ENCODE measurements at places on chromosomes 6 and 20.

DNA sequence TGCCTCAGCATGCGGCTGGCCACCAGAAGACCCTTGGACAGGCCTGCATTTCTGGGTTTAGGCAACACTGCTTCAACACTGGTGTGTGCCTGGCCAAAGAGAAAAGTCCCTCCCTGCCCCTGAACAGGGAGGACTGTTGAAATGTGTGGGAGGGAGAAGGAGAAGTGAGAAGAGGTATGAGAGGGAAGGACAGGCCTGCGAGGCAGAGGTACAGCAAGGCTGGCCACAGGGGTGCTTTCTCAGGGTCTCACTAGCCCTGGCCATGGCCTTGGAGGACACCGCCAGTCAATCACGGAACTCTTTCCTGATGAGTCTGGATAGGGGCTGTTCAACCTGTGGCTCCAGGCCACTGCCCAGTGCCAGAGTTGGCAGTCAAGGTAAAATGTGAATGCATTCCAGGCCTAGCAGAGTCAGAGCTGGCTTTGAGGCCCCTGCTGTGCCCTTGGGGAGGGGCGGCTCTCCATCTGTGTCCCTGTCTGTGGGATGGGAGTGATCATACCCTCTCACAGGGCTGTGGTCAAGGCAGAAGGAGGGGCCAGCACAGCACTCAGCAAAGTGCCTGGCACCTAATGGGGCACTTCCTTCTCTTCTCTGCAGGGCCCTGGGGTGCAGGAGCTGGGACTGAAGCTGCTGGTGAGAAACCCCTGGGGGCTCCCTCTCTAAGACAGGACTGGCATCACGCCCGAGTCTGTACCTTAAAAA, 43.2 kb upstream of the CDH22 start:
- DNase-seq: no peak

GRCh38 chr6:90184334-90185298, 112.0 kb downstream of the BACH2 start:
- peak; percentile 67 for DNase-seq

DNA sequence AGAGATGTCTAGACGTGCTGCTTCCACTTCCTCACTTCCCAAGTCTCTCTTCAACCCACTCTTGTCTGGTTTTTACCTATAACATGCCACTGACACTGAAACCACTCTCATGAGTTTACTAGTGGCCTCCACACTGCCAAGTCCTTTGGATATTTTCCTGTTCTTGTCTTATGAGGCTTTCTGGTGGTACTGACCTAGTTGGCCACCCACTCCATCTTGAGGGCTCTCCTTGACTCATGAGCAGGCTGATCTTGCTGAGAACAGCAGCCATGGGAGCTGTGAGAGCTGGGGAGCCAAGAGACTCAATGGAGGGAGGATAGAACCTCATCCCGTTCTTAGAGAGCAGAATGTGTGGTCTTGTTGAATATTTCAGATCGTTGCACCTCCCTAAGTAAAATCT, 283.4 kb upstream of the PRDM1 start:
- DNase-seq: no peak

- no peak for DNase-seq
Observed at GRCh38 chr6:136225496-136225895, 24.6 kb downstream of the MTFR2 start.

- DNase-seq: no peak
Observed at GRCh38 chr6:77839292-77839691, 186.5 kb downstream of the MEI4 start.

DNA sequence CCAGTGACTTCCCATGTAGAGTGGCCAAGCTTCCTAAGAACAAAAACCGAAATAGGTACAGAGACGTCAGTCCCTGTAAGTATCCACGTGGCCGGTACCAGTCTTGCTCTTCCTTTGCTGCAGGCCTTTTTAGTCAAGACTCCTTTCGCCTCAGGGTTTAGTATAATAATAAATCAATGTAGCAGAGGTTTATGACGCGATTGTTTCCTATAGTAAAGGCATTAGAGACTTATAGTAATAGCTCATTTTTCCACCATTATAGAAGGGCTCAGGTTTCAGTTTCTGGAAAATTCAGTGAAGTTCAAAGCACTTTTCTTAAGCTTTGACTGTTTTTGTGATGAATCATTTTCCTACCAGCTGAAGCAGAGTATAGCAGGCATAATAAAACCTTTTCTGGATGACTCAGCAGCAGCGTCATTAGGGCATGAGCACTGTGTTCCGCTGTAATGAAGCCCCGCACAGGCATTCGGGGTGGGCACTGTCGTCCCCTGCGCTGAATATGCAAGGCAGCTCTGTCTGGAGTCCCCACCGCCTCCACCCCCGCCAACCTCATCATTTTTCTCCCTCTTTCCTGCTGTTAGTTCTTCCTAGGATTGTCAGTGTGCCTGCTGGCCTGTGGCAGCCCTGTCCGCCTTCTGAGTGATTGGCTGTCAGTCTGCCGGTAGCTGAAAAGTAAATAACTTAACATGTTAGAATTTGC, 51.3 kb downstream of the PTPN1 start:
- no peak for DNase-seq

GRCh38 chr20:33732166-33732970, 572 bp downstream of the ZNF341 start:
- no peak for DNase-seq

DNA sequence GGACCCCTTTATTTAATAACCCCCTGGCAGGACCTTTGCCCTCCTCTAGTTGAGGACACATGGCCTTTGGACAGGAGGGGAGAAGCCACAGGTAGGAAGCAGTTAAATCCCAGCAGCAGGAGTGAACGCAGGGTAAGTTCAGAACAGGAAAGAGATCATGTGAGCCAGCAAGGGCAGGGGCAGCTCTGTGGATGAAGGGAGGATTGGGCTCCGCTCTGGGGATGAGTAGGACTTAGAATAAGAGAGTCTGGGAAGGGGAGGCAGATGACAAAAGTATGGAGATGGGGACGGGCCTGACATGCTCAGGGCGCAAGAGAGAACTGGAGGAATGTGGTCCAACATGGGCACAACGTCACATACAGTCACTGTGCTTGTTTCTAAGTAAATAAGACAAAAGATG, 89.0 kb downstream of the NDUFAF5 start:
- no peak for DNase-seq

DNA sequence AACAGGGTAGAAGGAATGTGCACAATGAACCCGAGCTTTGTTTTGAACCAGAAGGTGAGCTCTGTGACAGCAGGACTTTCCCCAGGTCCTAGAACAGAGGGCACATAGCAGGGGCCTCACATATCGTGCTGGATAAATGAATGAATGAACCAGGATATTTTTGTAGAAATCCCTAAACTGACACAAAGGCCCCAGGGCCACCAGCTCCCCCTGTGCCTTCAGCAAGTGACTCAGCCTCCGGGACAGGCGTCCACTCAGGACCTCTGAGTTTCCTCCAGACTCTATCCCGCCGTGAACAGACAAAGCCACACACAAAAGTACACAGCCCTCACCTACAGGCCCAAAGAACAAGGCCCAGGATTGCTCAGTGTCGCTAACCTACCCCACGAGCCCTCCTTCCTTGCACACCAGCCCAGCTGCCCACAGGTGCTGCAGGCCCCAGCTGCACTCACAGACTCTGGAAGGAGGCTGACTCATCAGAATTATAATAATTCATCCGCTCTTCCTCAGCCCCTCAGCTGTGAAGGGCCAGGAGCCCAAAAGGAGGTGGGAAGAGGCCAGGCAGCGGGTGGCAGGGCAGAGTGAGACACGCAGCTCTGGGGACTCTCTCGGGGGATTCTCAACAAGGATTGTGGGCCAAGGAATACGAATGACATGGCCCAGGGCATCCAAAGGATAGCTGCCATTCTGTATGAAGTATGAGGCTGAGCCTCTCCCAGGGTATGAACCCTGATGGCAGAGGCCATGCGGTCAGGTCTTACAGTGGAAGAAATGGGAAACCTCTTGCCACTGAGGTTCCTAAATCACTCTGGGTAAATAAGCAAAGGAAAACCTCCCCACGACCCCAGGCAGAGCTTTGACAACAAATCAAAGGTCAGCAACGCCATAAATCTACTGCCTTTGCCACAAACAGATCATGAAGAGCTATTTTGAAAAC, 40.9 kb downstream of the SUMO4 start:
- DNase-seq: no peak

- DNase-seq: no peak
Observed at GRCh38 chr20:17845701-17846475, 122.7 kb downstream of the SNX5 start.

- no peak for DNase-seq
Observed at GRCh38 chr20:51017251-51017650, 5.7 kb downstream of the KCNG1 start.

- DNase-seq: no peak
Observed at GRCh38 chr20:38430679-38431325, 4.3 kb downstream of the SNHG17 start.

DNA sequence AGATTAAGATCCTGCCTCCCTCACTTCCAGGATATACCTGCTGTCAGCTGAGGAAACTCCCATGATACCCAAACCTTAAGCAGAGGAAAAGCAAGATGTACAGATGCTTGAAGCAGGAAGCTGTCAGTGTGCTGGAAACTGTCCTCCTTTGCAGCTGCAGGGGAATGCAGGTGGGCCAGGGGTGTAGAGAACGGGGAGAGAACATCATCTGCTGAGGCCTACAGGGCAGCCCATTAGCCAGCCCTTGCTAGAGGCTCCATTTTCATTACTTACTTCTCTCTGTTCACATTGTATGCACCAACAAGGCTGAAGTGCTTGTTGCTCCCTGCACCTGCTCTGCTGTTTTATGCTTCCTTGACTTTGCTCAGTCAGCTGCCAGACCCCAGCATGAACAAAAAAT, 119.1 kb downstream of the PRND start:
- no peak for DNase-seq

Measured in hematopoietic multipotent progenitor cell (in vitro differentiated cells).